Pancreas (tissue), 10 donors: ENCODE measurements at places on chromosomes 5 and 9.

DNA sequence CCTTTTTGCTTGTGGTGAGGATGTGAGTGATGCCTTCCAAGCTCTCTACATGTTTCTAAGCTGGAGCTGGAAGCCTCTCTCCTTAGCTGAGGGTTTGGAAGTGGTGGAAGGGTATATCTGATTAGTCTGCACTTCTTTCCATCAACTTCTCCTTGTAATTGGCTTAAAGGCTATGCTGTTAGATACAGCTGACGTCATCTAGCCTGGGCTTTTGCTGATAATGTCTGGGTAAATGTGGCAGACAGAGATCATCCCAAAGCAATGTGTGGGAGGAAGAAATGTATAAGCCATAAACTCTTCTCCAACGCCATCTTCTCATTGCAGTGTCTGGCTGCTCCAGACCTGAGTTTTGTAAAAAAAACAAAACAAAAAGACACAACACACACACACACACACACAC is 29.3 kb downstream of the ZNF354C start:
- DNase-seq = no peak

DNA sequence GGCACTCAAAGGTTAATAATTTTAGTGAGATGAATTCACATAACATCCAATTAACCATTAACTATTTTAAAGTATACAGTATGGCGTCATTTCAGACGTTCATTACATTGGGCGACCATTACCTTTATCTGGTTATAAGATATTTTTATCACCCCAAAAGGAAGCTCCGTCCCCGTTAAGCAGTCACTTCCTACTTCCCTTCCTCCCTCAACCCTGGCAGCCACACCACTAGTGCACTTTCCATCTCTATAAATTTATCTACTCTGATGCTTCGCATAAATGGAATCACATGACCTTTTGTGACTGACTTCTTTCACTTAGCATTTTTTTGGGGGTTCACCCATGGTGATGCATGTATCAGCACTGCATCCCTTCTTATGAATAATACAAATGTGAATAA is 168.3 kb upstream of the PUM3 start:
- DNase-seq = no peak

DNA sequence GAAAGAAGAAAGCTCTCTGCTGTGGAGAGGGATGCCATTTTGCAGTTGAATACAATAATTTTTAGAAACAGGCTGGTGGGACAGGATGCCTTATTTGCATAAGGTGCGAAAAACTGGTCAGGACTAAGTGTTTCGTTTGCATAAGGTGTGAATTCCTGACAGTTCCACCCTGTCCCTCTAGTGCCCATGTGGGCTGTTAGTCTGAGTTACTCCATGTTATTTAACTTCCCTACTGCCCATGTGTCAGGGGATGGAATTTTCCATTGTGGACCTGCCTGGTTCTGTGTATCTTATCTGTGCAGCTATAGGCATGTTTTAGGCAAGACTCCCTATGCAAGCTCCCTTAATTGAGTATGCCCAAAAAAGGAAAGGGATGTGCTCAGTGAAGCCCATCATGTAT is 35.3 kb upstream of the NFIL3 start:
- no peak for DNase-seq

DNA sequence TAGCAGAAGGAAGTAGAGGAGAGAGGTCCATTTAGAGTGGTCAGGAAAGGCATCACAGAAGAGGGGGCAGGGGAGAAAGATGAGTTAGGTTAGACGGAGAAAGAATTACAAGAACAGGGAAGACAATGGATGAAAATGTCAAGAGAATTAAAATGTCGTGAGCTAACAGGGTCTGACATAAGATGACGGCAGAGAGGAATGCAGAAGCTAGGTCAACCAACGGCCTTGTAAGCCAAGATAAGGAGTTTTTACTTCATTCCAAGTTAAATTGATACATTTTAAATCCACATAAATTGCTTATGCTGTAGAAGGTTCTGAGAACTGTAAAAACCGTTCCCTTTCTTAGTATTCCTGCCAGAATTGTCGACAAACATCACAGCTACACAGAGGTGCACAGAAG is 896.9 kb upstream of the DMAC1 start:
- no peak for DNase-seq

- DNase-seq = no peak
These were observed 92.4 kb downstream of the EQTN start for GRCh38 chr9:27204578-27204977.

GRCh38 chr5:12936221-12936620 is 1008.3 kb downstream of the DNAH5 start:
- DNase-seq = no peak
